Panc1 (cell line): ENCODE measurements at places on chromosomes 7 and 10.

DNA sequence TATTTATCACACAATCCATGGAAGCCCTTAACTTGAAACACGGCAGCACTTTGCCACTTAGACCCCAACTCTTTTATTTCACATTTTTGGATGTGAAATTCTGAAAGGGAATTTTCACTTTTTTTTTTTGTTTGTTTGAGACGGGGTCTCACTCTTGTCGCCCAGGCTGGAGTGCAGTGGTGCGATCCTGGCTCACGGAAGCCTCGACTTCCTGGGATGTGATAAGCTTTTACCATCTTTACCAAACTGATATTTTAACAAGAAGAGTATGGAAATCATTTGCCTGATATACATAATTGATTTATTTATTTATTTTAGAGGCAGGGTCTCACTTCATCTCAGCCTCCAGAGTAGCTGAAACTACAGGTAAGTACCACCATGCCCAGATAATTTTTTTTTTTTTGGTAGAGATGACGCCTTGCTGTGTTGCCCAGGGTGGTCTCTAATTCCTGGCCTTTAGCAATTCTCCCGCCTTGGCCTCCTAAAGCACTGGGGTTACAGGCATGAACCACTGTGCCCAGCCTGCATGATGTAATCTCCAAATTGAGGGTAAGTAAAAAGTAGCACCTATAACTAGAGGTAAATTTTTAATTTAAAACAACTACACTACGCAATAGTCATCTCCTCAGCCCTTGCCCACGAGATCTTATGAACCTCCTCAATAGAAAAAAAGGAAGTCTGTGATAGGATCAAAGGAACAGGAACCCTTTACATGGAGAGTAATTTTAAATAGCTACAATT, 180.7 kb upstream of the KLF14 start:
- no peak for DNase-seq

GRCh38 chr10:102476466-102477141, 25.3 kb upstream of the C10orf95 start:
- DNase-seq: no peak

DNA sequence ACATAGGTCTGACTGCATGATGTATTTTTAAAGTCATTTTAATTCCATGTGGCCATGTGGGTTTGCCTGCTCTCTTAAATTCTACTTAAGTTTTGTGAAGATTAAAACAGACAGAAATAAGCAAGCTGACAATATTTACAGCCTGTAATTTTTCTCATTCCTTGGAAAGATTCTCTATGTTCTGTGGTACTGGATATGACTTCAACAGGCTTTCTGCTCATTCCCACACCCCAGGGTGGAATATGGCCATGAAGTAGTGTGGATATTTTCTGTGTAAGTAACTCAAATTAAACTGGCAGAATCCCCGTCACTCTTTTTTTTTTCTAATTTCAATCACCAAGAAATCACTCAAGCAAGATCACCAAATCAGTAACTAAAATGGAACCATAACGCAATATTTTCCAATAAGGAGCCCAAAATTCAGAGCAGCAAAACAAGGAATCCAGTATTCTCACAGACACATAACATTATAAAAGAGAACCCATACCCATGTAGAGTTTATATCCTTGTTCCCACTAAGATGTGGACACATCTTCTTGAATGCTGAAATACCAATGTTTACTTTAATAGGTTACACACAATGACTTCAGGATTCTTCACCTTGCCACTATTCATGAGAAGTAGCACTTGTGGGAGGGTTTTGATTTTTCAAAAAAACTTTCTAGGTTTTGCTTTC, 5.7 kb downstream of the HOXA5 start:
- DNase-seq: no peak

DNA sequence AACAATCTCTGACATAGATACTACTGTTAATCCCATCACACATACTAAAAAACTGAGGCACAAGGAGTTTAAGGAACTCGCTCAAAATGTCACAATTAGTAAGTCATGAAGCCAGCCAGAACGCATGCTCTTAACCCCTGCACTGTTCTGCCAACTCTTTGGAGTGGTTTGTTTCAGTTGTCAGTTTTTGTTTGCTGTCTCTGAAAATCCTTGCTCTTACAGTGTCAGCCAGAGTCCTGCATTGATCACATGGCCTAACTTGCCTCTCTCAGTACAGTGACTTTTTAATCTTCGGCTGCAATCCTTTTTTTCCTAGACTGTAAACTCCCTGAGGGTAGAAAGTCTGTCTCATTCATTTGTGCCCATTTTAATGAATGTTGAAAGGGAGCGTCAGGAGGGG, 753.8 kb downstream of the AUTS2 start:
- no peak for DNase-seq

GRCh38 chr10:29619241-29619669, 15.5 kb downstream of the SVIL start:
- no peak for DNase-seq

- DNase-seq: no peak
These were observed 88.2 kb downstream of the BBS9 start for GRCh38 chr7:33217595-33217994.

DNA sequence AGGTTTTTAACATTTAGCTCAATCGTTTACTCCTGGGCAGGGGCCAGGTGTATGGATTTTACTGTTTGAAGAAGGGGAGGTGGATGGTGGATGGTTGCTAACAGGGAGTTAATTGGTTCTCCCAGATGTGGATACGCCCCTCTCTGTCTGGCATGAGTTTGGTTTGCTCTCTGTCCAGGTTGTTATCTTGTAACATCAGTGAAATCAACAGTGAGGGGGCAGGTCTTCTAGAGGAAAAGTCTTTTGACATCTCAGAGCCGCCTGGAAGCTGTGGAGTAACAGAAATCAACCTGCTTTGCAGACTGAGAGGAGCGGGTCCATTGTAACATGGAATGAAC, 243.4 kb downstream of the MGMT start:
- no peak for DNase-seq
